ENCODE measurements at places on chromosomes 3 and 15.
A peak's percentile ranks its signal among the peaks of the same experiment; 100 is the strongest.

GRCh38 chr3:189790658-189791057 is 159.5 kb downstream of the TP63 start:
- no peak for DNase-seq

- peak; percentile 69 for DNase-seq
Observed at GRCh38 chr15:67998599-67999133, 55.4 kb upstream of the PIAS1 start.

GRCh38 chr3:47664519-47664918 is 85.9 kb upstream of the CSPG5 start:
- DNase-seq = peak; percentile 25

- DNase-seq = no peak
Observed at GRCh38 chr3:10228248-10228950, 19.9 kb upstream of the TATDN2 start.

GRCh38 chr3:134449951-134450350 is 35.8 kb downstream of the ANAPC13 start:
- DNase-seq = no peak

DNA sequence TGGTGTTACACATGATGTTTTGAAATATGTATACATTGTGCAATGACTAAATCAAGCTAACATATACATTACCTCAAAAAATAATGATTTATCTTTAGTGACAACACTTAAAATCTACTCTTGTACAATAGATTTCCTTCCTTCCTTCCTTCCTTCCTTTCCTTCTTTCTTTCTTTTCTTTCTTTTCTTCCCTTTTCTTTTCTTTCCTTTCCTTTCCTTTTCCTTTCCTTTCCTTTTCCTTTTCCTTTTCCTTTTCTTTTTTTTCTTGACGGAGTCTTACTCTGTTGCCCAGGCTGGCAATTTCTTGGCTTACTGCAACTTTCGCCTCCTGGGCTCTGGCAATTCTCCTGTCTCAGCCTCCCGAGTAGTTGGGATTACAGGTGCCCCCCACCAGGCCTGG is 170.5 kb downstream of the NLGN1 start:
- no peak for DNase-seq

GRCh38 chr15:45892182-45892581 is 257.4 kb downstream of the SQOR start:
- no peak for DNase-seq

DNA sequence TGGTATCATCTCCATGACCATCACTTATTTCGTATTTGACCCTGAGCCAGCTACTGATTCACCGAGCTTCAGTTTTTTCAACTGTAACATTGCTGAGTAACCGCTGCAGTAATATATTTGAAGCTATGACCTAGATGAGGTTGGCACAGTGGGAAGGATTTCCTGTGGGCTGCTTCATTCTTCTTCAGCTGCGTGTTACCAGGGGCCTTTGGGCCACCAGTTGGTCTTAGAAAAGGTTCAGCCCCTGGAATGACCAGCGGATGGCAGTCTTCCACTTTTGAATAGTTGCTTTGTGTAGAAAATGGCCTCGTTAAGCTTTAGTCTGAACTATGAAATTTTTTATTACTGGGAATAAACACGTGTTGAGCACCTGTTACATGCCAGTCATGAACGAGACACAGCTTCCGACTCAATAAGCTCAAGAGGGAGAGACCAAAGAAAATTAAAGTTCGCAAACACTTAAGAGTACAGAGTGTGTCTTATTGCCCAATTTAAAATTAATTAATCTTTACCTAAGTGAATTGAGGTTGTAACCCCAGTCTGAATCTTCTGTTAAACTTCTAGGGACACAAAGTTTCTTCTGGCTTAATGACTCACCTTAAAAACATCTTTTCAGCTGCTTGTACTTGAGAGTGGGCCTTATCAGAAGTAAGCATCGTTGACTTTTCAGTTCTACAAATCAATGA is 57.6 kb upstream of the NR2E3 start:
- DNase-seq = peak; percentile 98

DNA sequence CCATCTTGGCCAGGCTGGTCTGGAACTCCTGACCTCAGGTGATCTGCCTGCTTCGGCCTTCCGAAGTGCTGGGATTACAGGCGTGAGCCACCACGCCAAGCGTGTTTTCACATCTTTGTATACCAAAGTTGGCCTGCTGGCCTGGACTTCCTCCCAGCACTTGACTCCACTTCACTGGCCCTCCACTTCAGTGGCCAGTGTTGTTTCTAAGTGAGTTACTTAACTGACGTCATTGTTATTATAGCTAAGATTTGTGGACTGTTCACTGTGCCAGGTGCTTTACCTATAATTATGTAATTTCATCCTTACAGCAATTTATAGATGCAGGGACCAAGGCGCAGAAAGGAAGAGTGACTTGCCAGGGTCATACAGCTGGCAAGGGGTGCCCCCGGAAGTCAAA is 52.0 kb downstream of the HRH1 start:
- no peak for DNase-seq

DNA sequence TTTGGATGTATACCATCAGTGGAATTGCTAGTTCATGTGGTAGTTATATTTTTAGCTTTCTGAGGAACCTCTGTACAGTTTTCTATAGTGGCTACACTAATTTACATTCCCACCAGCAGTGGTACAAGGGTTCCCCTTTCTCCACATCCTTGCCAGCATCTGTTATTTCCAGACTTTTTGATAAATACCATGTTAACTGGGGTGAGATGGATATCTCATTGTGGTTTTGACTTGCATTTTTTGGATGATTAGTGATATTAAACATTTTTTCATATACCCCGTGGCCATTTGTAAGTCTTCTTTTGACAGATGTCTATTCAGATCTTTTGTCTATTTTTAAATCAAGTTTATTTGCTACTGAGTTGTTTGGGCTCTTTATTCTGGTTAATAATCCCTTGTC is 455.6 kb upstream of the RARB start:
- no peak for DNase-seq

DNA sequence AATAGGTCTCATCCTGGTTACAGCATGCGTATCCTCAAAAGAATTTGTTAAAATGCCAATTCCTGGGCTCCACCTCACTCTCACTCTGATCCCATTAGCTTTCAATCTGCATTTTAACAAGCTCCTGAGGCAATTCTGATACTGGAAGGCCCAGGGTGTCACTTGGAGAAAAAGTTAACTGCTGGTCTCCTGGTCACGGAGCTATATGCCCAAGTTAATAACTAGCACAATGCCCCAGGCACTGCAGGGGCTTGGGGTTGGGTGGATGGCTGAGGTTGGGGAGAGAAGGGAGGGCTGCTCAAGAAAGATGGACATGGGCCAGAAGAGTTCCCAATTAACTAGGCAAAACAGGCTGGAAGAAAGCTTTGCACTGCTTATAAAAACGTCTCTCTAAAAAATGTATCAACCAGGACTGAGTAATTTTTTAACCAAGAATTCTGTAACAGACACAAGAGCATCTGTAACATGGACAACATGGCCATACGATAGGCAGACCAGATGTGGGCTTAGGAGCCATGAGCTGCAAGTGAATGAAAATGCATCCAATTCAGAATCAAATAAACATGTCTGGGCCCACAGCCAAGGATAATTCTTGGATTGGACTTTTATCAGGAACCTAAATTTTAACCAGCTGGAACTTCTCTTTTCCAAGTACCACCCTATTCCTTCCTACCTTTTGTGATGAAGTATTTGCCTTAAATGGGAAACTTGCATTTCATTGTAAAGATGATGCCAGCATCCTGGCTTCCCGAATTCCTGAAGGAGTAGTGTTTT is 4.2 kb downstream of the IL17RD start:
- DNase-seq = peak; percentile 72

DNA sequence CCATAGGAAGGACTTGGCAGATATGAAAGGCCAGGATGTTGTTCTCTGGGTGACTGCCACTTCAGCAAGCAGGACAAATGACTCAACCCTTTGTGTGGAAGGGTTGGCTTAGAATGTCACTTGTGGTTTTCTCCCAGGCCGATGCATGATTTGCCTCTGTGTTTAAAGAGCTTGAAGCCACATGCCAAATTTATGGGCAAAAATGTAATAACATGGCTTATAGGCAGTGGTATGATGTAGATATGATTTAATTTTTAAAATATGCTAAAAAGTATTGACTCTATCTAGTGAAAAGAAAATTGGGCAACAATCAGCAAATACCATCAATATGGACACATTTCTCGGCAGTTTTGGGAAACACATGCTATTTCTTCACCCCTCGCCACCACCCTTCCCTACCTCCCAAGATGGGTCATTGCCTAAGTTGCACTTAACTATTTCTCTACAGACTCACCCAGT is 114.6 kb downstream of the CYP19A1 start:
- peak; percentile 97 for DNase-seq

DNA sequence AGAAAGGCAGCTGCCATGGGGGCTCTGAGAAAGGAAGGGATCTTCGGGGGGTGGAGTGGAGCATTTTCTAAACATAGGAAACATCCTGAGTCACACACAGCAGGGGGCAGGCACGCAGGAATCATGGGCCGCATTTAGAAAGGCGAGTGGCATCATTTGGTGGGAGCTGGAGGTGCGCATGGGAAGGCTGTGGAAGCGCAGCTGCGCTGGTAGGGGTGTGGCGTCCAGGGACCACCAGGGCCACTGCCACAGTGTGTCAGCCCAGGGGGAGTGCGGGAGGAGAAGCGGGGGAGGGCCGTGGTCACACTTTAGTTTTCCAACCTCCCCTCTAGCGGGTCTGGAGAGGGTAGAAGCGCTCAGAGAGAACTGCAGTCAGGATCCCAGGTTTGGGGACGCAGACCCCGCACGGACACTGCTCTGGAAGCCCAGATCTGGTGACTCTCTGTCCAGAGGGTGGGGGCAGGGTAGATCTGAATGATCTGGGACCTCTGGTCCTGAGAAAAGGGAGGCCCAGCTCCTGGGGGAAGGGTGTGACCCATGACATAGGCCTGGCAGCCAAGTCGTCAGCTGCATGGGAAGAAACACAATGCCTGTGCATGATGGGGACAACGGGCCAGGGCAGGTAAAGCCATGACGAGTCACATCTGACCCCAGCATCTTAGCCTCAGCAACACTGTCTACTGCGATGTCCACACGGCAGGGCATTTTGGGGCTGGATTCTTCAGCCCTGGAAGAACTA is 88.0 kb upstream of the IQSEC1 start:
- no peak for DNase-seq

DNA sequence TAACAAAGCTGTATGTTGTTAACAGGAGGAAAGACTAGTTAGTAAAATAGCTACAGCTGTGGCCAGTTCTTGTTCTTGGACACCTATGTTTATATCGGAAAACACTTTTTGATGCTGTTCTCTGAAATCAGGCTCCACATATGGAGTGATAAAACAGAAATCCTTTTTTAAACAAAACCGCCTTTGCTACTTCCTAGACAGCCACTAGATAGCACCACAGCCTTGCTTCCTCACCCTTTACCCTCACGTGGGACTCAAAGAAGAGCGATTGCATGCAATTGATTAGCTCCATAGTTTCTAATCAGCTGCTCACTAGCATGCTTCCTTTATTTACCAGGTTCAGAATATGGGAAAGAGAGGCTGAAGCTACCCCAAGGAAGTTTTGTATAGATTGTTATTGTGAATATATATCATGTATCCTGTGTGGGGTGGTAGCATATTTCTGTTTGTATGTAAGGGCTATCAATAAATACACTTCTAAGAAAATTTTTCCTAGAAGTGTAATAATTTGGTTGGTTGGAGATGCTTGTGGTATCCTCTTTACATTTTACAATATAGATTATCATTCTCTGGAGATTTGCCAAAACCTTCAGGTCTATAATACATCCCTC is 4.3 kb upstream of the MTFMT start:
- DNase-seq = peak; percentile 68

GRCh38 chr3:107410606-107411005 is 33.4 kb downstream of the CCDC54 start:
- DNase-seq = no peak

- DNase-seq = peak; percentile 70
Observed at GRCh38 chr3:14633819-14634424, 17.6 kb upstream of the CCDC174 start.

GRCh38 chr3:128276577-128277183 is 123.4 kb downstream of the EEFSEC start:
- DNase-seq = no peak

- peak; percentile 28 for DNase-seq
Observed at GRCh38 chr3:142963516-142964448, at the start of gene PAQR9. TSS of gene PAQR9 (minus strand) at chr3:142963674. CDS start at chr3:142963336, 338 bp downstream.

DNA sequence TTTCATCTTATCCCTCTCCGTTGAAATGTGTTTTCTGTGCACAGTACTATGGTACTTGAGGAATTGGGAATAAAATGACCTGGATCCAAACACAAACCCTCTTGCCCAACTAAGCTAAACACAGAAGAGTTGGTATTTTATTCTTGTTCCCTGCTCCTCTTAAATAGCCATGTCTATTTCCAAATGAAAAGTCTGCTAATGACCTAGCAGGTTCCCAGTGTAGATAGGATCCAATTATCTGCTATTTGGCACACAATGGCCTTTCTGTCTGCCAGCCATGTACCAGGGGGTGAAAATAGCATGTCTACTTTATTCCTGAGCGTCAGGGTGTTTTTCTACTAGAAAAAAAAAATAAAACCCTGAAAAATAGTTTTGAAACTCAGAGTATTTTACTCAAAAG is 657.0 kb upstream of the NAALADL2 start:
- no peak for DNase-seq

GRCh38 chr15:76011627-76012551 is at the start of gene NRG4:
TSS of gene NRG4 (minus strand) at chr15:76012424. CDS start at chr15:76011230, 1,194 bp downstream.
- DNase-seq = peak; percentile 2

DNA sequence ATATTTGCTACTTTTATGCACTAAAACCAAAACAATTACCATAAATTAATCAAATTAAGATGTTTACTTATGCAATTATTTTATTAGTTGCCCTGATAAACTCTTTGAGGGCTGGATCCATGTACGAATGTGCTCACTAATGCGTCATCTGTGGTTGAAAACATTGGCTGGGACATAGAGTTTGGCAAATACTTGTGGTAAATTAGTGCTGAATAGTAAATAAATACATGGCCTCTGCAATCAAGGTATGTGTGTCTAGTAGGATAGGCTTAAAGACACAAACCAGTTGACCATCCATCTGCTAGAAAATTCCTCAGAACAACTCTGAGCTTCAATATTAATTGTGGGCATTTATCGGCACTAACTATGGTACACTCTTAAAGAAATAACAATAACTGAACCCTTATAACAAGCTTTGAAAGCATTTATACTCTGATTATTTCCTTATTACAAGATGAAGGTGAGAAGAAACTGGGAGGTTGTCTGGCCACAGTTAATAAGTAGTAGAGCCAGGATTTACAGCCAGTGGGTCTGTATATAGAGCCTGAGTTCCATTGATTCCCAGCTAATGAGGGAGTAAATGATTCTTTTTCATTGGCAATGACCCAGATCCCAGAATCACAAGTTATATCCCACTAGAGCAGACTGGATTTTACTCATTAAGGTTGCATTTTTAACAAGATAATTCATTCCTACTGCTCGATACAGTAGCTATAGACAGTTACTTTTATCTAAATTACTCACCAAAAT is 169.5 kb upstream of the CNTN6 start:
- no peak for DNase-seq

- no peak for DNase-seq
Observed at GRCh38 chr3:178088963-178089362, 447.3 kb upstream of the KCNMB2 start.

DNA sequence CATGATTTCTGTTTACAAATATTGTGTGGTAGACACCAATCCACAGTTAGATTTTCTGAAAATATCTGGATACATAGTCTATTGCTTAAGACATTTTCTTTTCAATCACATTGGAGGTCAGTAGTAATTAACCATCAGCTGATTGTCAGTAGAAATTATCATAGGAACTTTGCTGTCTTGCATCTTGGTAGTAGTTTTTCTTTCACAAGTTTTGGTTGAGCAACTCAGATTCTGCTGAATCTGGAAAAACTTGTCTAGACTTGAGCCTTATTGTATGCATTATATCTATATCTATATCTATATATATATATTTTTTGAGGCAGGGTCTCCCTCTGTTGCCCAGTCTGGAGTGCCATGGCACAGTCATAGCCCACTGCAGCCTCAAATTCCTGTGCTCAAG is 4.0 kb downstream of the RAB11A start:
- no peak for DNase-seq

All from fibroblast of mammary gland (primary cell).